ENCODE measurements at places on chromosomes 7 and 10. TPM values are rescaled to one million over a fixed set of nuclear protein-coding genes. Genes with fewer than 3 reads are reported as not detected.

Gene UBE2H
- 52.5 TPM for total RNA-seq

Gene DYNC1I1
- total RNA-seq: 2.1 TPM

Gene PIK3CG
- not detected for total RNA-seq

Gene ACSM6
- total RNA-seq: not detected

Gene GPER1
- 3.0 TPM for total RNA-seq
